ENCODE measurements at places on chromosomes 12 and 14.

GRCh38 chr12:66627270-66627987, 51.4 kb downstream of the GRIP1 start:
- DNase-seq = no peak

DNA sequence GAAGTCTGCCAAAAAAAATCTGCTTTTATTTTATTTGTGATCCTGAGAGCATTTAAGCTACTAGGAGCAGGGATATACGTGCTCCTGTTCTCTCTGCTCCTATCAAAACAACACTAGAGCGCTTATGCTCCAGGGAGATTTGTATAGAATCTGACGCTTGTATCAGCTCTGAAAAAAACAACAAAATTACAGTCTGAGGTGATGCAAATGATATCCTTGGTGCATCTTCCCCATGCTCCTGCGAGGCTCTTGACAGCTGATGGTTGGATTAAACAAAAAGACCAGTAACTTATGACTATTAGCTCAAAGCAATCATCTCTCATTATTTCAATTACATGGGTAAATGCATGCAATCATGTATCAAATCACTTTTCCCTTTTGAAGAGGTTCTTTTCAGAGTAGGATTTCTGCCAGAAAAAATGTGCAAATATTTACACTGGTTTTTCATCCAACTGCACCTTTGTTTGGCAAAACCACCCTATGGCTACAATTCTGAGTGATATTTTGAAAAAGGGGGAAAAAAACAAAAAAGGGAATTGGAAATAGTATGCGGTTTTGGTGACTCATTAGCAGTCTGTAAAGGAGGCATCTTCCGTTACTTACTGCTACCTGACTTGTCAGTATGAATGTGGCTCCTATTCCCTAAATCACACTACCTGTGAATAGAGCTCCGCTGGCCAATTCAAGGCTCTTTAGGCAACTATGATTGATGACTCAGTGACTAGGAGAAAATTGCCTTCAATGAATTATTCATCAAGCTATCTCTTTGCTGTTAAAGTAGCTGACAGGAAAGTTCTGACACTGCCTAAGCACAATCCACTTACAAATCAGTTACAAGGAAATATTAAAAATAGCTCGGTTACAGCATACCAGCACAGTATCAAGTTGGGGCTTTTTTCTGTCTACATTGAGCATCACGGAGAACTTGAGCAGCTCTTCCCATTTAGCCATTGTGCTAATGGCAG, 450.0 kb downstream of the FOXG1 start:
- no peak for DNase-seq

DNA sequence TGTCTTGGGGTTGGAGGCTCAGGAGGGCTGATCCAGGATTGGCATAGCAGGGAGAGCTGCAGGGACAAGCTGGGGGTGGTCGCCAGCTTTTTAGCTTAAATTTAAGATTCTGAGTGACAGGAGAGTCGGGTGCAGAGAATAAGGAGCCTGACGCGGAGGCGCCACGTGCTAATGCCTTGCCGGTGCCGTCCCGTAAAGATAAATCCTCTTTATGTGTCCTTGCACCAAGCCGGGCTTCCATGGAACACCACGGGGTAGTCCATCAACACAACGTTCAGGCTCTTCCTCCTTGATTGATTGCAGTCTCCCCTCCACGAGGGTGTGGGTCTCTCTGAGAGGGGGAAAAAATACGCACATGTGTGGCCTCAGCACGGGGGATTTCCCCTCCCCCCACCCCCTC, 3.9 kb downstream of the DLK1 start:
- DNase-seq = no peak

GRCh38 chr14:63045234-63045611, at the start of gene KCNH5:
Gene KCNH5, minus strand, starts transcription at chr14:63045458. Its CDS starts 272 bp downstream, at chr14:63045186.
- DNase-seq = no peak

- DNase-seq = no peak
Measured at GRCh38 chr14:65639216-65639615, 226.7 kb downstream of the FUT8 start.

DNA sequence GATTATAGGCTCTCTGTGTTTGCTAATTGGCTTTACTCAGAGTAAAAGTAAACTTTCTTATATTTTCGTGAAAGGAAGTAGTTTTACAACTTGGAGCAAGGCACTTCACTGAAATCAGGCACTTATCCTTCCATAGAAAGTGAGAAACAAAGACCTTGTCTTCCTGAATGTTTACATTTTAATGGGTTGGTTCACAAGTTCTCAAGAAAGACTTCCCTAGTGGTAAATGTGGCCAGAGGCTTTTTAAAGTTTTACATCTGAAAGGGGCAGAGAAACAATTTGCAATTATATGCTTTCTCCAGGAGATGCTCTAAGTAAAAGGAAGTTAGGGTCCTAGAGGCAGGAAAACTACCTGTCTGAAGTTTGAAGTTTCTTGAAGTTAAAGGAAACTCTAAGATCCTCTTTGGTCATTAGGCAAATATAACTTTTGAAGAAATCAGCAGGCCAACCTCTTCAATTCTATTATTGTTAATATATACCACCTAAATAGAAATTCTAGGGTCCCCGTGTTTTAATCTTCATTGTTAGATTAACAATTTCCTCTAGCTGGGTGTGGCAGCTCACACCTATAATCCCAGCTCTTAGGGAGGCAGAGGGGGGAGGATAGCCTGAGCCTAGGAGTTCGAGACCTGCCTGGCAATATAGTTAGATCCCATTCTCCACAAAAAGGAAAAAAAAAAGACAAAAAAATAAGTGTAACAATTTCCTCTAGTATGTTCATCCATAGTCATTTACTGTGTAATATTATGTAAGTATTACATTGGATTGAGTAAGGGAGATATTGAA, 644.9 kb upstream of the FOXG1 start:
- no peak for DNase-seq

DNA sequence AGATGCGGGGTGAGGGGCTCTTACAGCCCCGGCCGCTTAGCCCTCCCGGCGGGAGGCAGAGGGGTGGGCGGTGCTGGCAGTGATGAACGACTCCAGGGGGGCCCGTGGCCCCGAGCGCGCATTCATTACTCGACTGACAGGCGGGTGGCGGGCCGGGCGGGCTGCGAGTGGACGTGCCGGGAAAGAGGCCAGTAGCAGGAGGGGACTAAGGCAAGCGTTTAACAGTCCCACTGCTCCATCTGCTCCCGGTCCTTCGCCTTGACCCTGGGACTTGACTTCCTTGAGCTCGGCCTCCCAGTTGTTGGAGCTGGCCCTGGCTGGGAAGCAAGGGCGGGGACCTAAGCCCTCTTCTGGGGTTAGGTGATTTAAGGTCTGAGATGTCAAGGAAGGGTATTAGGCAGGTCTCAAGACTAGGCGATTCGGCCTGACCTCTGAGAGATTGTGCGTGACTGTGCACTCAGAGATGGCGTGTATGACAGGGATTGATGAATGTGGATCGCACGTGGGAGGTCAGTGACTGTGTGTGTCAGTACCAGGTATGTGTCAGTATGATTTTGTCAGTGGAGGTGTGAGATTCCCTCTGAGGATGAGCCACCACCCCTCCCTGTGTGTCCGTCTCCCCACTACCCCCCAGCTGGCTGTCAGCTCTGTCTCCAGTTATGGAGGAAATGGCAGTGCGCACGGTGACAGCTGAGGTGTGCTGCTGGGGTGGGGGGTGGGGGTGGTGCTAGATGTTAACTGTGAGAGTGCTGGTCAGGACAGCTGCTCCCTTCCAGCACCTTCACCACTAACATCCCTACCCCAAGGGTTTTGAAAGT, 3.6 kb upstream of the DNAJC22 start:
- DNase-seq = no peak

GRCh38 chr12:28130625-28131598, 59.3 kb upstream of the CCDC91 start:
- no peak for DNase-seq

GRCh38 chr12:80406253-80406652, 37.8 kb upstream of the PTPRQ start:
- DNase-seq = no peak
